ENCODE measurements at places on chromosomes 12 and 14.

DNA sequence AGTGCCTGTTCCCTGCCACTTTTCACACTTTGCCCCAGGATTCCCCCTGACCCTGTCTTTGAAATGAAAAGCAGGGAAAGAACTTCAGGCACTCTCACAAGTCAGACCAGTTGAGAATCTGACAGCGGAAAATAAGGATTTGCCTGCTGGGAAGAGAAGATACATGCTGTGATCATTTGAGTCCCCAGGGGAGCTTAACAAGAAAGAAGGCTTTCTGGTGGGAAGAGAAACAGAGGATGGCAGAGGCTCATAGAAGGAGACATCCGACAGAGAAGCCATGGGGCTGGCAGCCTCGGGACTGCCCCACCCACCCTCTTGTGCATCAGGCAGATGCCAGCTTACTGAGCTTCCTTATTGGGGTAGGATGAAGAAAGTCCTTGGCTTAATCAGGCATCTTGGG is 11.9 kb downstream of the TTC9 start:
- no peak for DNase-seq

DNA sequence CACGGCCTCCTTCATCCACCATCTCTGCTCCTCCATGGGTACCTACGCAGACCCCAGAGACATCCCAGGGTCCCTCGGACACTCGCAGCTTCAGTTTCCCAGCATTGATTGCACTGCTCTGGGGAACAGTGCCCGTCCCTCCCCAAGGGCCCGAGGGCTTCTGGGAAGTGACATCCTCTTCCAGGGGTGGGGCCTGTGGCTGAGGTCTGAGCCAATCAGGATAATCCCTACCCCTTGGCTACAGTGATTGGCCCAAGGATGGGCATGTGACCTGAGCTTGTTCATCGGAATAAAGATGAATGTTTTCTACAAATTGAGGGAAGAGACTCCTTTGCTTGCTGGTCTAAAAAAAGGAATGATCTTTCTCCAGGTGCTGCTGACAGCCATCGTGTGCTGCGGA is 37.3 kb upstream of the MYL2 start:
- DNase-seq = no peak

DNA sequence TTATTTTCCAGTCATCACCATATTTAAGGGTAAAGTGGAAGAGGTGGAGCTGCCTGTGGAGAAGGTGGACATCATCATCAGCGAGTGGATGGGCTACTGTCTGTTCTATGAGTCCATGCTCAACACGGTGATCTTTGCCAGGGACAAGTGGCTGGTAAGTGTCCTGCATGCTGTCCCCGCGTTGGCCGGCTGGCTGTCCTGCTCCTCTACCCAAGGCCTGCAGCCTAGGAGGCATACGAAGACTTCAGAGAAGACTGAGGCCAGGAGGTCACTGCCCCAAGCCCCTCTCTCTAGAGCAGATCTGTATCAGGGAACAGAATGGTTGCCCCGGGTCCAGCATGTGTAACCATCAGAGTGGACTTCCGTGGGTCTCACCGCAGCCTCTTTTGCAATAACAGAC is 77.7 kb downstream of the PRMT8 start:
- DNase-seq = no peak

GRCh38 chr12:3980504-3981272 is 107.5 kb upstream of the PARP11 start:
- no peak for DNase-seq

- DNase-seq = no peak
These were observed 26.1 kb downstream of the SGPP1 start for GRCh38 chr14:63701606-63702299.

DNA sequence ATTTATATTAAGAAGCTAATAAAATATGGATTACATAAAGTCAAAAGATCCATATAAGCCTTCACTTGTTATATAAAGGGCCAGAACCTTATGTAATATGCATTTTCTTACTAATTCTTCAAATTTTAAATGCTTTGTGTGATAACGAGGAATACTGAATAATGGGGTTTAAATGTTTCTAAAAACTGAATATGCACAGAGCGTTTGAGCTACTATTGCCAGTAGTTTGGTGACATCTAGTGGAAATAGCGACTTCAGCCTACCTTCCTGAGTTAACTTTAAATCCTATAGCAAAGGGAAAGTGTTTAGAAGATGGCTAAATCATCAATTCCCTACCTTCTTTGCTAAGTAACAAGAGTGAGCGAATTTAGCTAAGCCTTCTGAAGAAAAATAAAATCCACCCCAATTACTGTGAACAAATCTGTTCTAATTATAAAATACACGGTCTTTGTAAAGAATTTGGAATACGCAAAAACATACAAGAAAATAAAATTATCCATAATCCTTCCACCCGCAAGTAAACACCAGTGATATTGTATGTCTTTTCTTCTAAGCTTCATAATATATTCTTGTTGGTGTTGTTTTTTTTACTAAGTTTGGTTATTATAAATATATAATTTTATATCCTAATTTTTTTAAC is 115.5 kb upstream of the G2E3 start:
- DNase-seq = no peak

GRCh38 chr12:19003987-19004619 is 125.4 kb upstream of the PLEKHA5 start:
- DNase-seq = no peak

DNA sequence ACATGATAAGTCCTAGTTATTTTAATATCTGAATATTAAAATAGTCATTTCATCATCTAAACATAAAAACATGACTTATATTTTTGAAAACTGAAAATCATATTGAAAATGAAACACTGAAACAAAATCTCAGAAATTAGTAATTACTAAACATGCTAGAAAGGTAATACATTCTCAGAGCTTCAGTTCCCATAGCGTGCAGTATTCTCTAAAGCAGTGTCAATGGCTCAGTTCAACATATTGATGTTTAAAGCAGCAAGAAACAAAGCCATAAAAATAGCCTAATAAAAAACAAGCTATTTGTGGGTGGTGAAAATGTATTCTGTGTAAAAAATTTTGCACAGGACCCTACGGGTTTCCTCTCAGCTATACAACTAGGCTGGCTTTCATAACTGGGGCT is 1337.4 kb downstream of the FSCB start:
- no peak for DNase-seq

GRCh38 chr12:48758186-48758585 is 30.7 kb downstream of the ADCY6 start:
- DNase-seq = no peak

Measured in GM12892 (cell line).